ENCODE measurements at places on chromosomes 3 and 15.

GRCh38 chr3:5012367-5012766 lies 33.1 kb downstream of the BHLHE40 start:
- no peak for DNase-seq

DNA sequence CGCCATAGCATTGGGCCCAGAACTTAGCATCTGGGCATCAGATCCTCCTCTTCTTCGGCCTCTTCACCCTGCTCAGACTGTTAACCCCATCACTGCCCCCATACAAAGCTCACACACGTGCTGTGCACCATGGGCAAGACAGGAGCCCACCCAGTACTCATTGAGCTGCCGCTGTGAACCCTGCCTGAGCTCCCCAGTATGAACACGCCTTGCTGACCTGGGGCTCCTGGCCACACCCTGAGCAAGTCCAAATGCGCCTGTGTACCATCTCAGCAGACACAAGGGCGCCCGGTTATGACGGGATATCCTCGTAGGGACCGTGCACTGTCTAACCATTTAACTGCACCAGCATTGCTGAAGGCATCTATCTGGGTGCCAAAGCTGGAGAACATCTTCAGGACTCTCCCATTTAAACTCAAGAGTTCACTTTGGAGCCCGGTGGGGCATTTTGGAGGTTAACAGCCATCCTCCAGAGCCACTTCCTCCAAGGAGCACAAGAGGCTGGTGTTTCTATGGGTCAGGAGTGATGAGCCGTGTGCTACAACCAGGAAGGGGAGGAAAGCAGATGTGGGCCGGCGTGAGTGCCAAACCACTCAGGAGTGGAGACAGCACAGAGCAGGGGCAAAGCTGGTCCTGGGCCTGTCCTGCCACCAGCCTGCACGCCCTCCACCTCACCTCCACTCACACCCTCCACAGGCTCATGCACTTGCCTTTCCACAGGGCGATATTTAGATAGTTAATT lies 12.1 kb downstream of the PRR23E start:
- no peak for DNase-seq

DNA sequence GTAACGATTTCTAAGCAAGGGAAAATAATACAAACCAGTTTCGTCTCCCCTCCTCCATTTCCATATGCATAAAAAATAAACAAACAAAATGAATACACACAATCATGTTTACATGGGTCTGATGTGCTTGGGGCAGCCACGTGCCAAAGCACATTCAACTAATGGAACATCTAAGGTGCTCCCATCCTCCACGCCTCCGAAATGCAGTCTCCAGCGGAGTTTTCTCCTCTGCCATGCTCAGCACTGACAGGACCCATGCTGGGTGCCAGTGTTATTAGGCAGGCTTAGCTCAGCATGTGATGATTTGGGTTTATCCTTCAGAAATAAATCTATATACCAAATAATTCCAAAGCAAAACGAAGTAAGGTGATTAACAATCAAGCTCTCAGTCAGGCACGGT lies 337.3 kb upstream of the ATP10A start:
- DNase-seq = no peak

DNA sequence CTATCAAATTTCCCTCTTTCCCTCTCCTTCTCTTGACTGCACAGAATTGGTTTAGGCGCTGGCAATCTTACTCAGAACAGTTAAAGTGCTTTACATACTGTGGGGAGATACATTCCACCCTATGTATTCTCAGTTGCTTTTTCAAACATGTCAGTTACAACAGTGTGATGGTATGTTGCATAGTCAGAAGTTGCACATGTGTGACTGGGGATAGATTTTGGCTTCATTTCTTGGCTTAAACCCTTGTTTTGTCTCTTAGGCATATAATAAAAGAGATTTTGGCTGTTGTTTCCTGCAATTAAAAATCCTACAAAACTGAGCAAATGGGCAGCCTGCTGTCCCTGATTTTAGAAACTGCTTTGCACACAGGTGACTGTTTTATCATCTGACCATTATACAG lies 86.7 kb downstream of the PIK3R4 start:
- DNase-seq = no peak

DNA sequence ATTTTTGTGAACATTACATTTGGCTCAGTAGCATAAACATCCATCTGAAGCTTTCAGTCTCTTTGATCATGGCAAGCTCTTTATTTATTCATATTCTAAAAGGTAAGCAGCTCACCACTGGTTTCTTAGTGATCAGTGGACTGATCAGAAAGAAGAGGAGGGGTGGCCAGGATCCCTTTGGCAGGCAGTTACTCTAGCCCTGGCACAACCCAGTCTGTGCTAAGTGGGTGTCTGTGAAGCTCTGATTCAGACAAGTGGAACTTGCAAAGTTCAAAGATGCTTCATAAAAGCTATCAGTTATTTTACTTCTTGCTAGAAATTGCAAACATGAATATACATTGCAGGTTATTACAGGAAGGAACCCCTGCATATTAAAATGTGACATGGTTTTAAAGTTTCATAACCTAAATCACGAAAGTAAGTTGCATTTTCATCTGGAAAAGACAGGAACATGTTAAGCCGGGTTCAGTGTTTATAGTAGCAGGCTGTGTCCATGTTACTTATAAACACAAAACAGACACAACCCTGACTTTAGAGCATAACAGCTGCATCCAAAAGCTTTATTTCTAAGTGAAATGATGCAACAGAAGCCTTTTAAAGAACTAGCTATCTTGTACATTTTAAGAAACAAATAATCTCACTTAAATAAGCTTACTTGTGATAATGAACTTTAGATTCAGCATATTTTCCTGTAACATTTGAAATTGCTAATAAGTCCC lies 785.3 kb downstream of the MCTP2 start:
- no peak for DNase-seq

GRCh38 chr3:33054100-33055092 lies 42.5 kb downstream of the GLB1 start:
- no peak for DNase-seq

GRCh38 chr15:66765478-66766281 lies 63.6 kb downstream of the SMAD6 start:
- DNase-seq = peak; percentile 49

DNA sequence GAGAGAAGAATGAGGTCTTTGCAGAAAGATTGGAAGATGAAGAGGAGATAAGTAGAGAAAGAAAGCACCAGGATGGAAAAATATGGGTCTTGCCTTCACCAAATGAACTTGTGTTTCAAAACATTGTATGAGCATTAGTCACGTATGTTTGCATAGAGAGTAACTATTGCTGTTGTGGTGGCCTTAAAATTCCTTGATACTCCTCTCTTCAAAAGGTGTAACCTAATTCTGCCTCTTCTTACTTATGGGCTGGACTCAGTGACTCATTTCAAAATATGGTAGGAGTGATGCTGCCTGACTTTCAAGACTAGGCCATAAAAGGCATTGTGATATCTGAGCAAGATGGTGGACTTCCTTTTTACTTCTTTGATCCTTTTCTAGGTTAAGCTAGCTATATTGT lies 228.7 kb upstream of the ZNF385D start:
- no peak for DNase-seq

DNA sequence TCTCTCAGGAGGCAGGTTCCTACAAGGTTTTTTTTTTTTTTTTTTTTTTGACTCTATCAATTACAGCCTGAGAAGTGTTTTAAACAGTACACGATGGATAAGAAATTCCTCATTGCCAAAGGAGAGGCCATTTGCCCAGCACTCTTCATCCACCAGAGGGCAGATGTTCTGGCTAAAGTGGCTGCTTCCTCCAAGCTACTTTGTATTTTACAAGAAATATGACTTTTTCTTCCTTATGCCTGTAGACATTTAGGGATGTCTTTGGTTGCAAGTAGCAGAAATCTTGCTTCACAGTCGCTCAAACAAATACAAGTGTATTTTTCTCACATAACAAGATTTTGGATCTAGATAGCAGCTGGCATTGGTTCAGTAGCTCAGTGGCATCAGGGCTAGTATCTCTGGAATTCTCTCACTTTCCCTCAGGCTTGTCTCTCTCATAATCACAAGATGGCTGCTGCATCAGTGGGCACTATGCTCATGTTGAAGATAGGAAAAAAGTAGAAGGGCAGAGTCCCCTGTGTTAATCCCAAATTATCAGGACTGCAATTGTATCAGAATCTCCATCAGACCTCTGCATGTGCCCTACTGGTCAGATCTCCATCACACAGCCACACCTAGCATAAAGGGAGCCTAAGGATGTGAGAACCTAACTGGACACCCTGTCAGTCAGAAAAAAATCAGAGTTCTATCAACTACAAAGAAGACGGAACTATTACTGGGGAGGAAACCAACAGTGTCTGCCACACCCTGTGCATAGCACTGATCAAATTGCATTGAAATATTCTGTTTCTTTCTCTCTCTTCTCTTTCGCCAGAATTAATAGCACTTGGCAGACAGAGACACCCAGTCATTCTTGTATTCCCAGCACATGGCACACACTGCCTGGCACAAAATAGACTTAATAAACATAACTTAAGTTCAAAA lies 138.9 kb upstream of the COL8A1 start:
- peak; percentile 23 for DNase-seq

GRCh38 chr3:123105201-123106189 lies 38.7 kb downstream of the PDIA5 start:
- DNase-seq = peak; percentile 64

- no peak for DNase-seq
Measured at GRCh38 chr3:76582632-76583378, 457.1 kb upstream of the ROBO2 start.

GRCh38 chr3:194121891-194122631 lies 13.9 kb upstream of the HES1 start:
- DNase-seq = no peak

DNA sequence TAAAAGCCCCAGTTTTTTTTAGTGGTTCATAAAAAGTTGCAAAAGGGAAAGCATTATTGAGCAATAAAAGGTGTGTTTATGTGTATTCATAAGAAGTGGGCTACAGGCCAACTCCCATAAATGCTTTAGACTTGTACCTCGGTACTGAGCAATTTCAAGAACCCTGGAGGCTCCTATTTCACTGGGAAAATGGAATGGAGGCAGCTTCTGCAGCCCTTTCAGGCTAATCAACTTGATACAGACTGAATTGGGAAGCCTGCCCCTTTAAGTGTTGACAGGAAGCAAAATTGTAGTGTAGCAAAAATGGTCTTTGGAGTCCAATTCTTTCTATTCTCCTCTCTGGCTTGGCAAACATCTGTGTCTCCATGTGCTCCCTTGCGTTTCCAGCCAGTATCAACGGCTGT lies 118.8 kb downstream of the ECT2 start:
- no peak for DNase-seq

GRCh38 chr3:48535578-48535977 lies 21.0 kb downstream of the PFKFB4 start:
- no peak for DNase-seq

DNA sequence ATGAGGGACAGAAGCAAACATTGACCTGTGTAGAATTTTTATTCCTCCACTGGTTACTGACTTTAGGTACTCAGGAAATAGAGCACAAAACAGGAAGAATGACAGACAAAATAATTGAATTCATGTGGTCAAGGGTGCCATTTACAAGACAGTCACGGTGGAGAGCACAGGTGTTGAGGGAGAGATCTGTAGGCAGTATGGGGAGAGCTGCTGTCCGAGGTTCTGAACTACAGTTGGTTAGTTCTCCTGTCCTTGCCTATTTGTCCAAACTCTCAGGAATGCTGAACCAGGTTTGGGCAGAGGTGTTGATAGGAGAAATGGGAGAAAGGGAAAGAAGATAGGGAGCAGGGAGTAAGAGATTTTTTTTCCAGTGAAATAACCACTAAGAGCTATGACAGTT lies 178.5 kb upstream of the ZBTB20 start:
- no peak for DNase-seq

DNA sequence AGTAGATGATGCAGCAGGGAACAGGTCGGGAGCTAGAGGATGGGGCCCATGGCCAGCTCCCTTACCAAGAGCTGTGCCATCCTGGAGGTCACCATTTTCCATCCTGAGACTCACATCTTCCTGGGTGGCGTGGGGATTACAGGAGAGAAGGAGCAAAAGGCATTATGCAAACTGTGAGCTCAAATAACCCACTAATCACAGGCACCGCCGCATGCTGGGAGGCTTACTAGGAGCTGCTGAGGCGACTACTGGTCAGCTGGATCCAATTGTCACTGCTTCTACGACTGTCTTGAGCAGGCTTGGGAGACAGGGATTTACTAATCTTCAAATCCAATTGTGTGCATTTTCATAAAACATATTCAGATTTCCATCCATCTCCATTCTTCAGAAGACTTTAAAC lies 12.5 kb upstream of the KBTBD12 start:
- no peak for DNase-seq

DNA sequence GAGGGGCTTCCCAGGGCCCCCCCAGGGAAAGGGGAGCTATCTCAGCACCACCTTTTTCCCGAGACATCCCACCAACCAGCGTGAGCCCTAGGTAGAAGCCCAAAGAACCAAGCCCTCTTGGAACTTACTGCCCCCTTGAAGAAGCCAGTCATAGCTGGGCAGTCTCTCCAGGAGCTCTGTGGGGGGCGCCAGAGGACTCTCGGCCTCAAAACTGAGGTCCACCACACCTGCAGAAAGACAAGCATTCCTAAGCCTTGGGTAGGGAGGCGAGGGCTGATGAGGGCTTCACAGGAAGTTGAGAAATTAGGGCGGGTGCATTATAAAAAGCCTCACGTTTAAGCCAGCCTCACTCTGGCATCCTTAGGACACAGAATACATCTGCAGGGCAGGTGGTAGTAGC lies 9.0 kb downstream of the SSUH2 start:
- DNase-seq = no peak

DNA sequence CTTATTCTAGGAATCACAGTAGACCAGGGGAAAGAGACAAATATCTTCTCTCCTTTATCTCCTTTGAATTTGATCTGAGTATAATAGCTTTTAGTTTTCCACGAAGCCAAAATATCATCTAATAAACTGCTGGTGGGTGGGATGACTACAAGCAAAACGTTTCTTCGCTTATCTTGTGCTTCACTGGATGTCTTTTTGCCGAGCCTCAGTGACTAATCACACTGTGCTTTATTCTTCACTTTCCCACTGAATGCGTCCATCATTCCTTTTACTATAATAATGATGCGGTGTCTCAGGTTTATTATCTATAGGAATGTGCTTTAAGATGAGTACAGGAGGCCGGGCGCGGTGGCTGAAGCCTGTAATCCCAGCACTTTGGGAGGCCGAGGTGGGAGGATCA lies 32.5 kb downstream of the CEP152 start:
- no peak for DNase-seq

- DNase-seq = no peak
Measured at GRCh38 chr3:55305696-55306485, 181.2 kb downstream of the WNT5A start.

GRCh38 chr3:115833074-115833473 lies 209.8 kb downstream of the GAP43 start:
- DNase-seq = no peak

- DNase-seq = no peak
Measured at GRCh38 chr3:71416876-71417275, 166.7 kb downstream of the FOXP1 start.

DNA sequence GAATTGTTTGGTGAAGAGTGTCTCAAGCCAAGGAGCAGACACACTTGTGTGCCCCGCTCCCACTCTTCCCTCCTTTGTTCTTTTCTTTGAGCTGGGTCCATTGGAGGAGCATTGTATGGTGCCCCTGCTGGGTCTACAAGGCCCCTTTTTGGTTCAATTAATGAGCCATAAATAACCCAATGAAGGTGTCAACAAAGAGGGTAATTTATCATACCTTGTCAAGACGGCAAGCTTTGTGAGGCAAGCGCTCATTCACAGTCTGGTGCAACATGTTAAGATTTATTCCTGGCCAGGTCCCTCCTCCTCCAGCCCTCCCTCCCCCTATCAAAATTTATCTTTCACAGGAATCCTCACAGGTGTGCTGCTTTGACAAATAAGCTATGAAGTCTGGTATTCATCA lies 300.1 kb downstream of the RORA start:
- DNase-seq = no peak

- DNase-seq = no peak
Measured at GRCh38 chr15:62691008-62691407, 351.5 kb upstream of the TPM1 start.

- no peak for DNase-seq
Measured at GRCh38 chr3:34248352-34248751, 449.9 kb downstream of the PDCD6IP start.
